ENCODE measurements at places on chromosomes 2 and 18.
A peak's percentile ranks its signal among the peaks of the same experiment; 100 is the strongest.

- DNase-seq, result no peak
Observed at GRCh38 chr2:216920937-216921456, 61.1 kb upstream of the TNP1 start.

DNA sequence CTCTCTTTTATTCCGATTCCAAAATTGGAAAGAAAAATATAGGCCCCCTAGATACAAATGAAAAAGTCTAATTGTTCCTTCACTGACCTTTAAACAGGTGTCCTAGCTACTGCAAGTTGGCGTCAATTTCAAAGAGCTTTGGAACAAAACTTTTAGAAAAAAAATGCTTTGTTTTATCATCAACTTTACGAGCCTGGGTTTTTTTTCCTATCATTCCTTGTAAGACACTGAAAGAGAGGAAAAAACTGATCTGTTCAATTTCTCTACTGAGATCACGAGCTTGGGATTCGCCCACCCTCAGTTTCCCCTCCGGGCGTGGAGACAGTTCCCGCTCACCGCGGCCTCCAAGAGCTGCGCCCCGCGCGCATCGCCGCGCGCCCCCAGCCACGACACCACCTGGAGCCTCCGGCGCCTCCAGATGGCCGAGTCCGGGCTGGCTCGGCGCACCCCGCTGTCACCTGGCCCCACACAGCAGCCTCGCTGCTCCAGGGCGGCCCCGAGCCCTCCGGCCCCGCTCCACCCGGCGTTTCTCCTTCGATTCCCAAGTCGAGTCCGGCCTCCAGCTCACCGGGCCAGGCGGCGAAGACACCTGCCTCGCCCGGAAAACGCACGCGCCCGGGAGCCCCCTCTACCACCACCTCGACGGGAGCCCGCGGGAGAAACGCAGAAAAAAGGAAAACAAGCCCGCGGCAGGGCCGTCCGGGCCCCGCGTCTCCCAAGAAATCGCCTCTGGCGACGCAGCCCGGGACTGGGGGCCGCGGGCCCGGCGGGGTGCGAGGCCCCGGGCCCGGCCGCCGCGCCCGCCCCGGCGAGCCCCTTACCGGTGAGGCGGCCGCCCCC, 656 bp downstream of the TBC1D8 start:
- no peak for DNase-seq

- DNase-seq, result peak; percentile 77
Observed at GRCh38 chr18:111306-112014, 46.9 kb upstream of the USP14 start.

DNA sequence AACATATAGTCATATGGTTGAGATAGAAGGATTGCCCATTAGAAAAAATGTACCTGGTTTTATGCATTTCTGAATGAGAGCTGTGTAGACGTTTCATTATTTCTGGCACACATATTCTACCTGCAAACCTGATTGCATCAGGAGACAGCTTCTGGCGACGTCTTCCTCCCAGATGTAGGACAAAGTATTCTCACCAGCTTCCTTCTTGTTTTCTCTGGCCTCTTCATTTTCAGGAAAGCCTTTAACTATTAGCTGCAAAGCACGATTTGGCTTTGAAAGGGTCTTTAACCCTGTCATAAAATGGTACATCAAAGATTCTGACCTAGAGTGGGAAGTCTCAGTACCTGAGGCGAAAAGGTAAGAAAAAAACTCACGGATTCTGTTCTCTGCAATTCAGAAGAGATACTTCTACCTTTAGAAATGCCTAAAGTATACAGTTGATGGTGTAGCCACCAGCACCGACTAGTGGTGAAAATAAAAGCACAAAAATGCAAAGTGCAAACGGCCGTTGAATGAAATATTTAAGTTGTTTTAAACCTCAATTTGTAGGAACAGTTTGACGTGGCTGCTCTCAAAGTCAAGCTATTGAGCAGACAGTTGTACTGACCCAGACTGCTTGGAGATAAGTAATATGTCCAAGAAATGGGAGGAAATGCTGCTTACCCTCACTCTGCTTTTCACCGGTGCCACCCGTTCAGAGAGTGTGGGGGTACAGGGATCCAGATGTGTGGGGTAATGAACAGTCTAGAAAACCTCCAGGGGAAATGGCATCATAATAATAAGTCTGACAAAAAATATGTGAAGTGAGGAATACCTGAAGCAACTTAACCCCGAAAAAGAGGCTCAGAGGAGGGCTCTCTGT, 20.2 kb downstream of the IL18RAP start:
- DNase-seq, result peak; percentile 49

Measured in naive thymus-derived CD4-positive, alpha-beta T cell (primary cell).